Fibroblast of the aortic adventitia (primary cell): ENCODE measurements at places on chromosomes 11 and 22. TPM values are rescaled to one million over a fixed set of nuclear protein-coding genes. Genes with fewer than 3 reads are reported as not detected.

The C1QTNF5 gene
- 5.3 and 90.8 TPM in 2 replicates for total RNA-seq

The MS4A14 gene
- total RNA-seq = not detected in 2 replicates

The KRTAP5-10 gene
- total RNA-seq = not detected in 2 replicates

The PRDM10 gene
- total RNA-seq = 5.7 and 8.0 TPM in 2 replicates

The GGTLC3 gene
- not detected in 2 replicates for total RNA-seq

The ALX4 gene
- total RNA-seq = not detected in 2 replicates

The SYT7 gene
- 7.0 and 112 TPM in 2 replicates for total RNA-seq

The MAJIN gene
- not detected in 2 replicates for total RNA-seq

The AGBL2 gene
- total RNA-seq = 0.90 and 1.4 TPM in 2 replicates
